HTR-8/SVneo (cell line): ENCODE measurements at places on chromosomes 12 and 14.

GRCh38 chr12:19031032-19031431, 98.5 kb upstream of the PLEKHA5 start:
- DNase-seq: peak; percentile 76

DNA sequence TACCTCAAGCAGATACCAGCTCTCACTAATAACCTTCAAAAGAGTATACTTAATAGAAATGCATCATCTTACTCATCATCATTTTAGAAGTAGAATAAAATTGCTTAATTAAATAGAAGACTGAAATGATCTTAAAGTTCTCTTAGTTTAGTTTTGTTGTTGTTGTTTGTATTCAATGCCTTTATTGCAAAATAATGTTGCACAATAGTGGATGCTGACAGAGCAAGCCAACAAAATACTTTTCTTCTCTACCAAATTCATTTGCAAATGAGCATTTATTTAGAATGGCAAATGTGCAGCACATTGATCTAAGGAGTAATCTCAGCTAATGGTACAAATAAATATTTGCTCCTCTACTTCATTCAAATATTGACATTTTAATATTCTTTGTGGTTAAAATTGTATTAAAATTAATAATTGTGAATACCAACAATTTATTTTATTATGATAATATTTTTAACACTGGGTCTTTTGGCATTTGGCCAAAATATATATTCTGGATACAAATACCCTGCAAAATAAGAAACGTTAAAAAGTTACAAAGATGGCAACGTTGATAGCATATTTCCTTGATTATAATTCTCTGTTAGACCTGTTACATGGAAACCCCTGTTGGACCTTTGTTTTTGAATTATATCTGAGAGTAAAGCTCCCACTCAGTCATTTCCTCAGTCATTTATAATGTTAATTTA, 496.1 kb downstream of the RERGL start:
- no peak for DNase-seq

DNA sequence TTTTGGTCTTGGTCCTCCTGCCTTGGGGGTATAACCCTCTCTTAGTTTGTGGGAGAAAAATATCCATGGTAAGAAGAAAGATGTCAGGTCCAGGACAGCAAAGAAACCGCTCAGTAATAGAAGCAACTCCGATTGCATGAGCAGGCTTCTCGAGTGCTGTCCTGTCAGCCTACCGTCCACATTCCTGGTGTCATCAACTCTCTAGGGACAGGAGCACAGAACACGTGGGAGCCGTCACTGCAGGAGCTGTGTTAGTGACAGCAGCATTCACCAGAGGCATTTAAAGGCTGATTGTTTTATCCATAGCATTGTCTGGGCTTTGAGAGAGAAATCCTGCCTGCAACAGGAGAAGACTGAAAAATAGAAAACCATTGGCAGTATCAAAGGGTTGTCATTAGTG, 244.2 kb downstream of the CACNA1C start:
- no peak for DNase-seq

DNA sequence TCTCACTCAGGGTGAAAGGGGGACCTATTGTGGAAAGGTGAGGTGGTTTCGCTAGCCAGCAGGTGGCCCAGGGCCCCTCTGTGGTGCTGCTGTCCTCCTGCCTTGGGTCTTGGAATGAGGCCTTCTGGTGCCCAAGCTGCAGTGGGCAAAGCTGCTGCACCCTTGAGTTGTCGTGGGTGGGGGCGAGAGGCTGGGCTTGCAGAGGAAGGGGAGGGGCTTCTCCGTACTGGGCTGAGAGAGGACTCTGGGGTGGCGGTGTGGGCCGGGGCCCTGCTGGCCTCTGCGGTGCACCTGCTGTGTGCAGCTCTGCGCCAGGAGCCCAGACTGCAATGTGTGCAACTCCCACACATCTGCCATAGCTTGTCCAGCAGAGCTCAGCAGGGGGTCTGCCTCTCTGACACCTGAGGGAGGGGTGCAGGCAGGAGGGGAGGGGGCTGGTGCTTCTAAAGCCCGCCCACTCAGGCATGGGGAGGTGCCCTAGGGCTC, 145.8 kb downstream of the KIF26A start:
- DNase-seq: no peak

- no peak for DNase-seq
Measured at GRCh38 chr12:109277899-109278762, 31.0 kb downstream of the FOXN4 start.
